ENCODE measurements at places on chromosomes 11 and 22.

DNA sequence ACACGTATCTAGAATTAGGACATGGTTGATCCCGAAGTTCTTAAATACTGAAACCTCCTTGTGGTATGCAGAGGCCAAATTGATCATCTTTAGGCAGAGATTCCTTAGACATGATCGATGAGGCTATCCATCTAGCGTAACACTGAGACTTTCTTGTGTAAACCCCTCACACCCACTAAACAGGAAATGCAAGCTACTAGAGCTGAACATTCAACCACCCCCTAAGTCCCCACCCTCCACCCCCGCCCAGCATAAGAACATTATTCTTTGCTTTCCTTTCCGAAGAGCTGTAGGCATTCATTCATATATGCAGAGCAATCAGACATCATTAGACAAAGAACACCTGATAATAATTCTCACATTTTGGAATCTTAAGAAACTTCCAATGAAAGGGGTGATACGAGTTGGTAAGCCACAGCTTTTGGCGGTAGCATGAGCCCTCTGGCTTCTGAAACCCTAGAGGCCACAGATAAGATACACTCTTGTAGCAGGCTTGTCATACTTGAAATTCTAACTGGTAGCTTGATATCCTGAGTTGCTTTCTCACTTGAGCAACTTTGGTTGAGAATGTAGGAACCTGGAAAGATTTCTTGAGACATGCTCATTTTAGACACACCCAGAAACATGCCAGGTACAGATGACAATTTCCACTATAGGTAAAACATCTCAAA is 42.2 kb downstream of the FLI1 start:
- DNase-seq, result peak; percentile 41

GRCh38 chr11:83725728-83726127 is 439.6 kb upstream of the CCDC90B start:
- DNase-seq, result no peak

GRCh38 chr11:8658321-8659057 is 24.0 kb downstream of the TRIM66 start:
- DNase-seq, result no peak

DNA sequence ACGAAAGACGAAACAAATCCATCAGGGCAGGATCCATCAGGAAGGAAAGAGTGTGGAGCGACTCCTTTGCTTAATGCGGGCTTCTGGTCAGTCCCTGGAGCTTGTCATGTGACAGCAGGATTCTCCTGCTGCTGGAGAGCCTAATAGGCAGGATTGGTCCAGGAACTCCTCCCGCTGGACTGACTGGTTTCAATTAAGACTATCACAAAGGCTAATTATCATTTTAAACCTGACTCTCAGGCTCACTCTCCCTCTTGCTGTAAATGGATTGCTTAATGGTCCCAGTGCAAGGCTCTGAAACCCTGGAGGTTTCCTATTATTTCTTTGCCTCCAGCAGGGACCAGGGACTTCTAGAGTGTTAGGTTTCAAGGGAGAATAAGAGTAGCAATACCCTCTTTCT is 493.8 kb downstream of the NTM start:
- no peak for DNase-seq

DNA sequence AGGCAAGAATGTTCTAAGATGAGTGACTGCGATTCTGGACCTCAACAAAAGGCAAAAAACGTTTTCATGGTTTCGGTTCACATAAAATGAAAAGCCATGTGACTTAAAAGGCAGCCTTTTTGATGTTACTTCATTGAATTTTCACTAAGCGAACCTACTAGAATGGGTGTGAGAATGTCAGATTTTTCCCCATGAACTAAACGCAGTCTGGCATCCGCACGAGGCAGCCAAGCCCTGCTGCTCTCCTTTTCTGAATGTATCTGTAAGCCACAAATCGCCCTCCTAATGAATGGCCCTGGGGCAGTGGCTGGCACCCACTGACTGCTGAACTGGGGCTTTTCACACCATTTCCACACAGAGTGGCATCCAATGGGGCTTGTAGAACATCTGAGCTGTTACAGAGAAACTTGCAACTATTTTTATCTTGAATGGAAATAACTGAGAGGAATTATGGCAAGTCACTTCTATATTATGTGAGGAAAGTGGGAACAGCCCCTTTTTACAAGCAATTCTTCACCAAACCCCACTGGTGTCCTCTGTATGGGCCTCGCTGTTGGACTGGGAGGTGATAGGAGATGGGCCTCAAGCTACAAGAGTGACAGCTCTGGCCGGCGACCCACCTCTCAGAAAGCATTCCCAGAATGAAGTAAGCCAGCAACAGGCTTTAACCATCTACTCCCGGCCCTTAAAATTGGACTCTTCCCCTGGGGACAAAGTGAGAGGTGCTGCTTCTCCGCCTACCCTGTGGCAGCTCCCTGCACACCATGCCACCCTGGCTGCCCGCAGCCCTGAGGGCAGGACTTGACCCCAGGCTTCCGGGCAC is 29.4 kb downstream of the PPP2R1B start:
- DNase-seq, result no peak

DNA sequence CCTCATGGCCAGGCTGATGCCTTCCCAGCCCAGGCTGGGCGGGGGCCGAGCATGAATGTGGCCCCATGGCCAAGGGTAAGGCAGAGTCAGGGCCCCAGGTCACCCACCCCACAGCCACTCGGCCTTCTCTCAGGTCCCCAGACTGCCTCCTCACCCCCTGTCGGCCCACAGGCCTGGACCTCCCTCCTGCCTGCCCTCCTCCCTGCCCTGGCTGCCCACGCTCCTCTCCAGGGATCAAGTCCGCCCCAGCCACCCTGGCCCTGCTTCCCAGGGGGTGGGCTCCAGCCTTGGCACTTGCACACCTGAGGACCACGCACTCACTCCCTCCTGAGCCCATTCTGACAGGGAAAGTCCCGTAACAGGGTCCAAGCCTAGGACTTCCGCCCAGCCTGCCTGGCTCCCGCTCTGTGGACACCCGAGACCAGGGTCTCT is 37.8 kb upstream of the TH start:
- DNase-seq, result no peak

DNA sequence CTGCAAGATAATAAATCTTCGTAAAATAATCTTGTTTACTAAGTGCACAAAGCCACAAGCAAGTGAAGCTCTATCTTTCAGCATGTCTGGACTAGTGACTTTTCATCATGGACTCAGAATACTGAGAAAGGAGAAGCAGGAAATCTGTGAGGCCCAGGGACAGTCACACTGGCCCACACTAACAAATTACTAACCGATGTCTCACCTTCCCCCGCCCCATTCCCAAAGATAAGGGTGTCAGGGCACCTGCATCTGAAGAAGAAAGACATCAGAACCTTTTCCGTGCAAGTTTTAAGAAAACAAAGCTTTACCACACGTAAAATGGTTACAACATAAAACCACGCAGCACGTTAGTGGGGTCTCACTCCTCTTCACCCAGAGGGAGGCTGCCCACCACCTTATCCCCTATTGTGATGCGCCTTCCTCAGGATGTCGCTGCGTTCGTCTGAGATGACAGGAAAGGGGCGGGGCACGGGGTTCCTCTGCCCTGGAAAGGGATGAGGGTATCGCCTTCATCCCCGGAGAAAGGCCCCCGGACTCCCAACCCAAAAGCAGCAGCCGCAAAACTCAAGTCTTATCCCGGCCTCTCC is 616 bp downstream of the BTBD10 start:
- DNase-seq, result peak; percentile 76

DNA sequence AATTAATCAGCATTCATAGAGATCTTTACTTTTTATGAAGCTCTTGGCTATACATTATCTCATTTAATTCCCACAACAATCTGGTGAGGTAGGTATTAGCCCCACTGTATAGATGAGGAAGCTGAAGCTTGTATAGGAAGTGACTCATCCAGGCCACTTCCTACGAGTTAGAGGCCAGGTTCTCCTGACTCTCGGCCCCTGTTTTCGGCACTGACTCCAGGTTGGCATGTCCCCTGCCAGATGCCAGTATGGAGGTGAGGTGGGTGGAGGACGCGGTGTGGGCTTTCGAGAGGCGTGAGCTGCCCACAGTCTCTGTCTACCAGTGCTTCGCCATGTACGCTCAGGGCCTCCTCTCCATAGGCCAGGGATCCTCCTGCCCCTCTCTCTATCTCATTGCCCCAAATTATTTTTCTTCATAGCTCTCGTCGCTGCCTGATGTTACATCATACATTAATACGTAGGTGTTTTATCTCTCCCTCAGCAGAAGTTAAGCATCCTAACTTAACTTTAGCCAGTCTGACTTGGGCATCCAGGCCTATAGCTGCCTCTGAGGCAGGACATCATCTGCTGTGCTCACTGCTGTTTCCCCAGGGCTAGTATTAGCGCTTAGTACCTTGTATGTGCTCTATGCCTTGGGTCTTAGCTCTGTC is 9.0 kb downstream of the DGAT2 start:
- DNase-seq, result no peak

DNA sequence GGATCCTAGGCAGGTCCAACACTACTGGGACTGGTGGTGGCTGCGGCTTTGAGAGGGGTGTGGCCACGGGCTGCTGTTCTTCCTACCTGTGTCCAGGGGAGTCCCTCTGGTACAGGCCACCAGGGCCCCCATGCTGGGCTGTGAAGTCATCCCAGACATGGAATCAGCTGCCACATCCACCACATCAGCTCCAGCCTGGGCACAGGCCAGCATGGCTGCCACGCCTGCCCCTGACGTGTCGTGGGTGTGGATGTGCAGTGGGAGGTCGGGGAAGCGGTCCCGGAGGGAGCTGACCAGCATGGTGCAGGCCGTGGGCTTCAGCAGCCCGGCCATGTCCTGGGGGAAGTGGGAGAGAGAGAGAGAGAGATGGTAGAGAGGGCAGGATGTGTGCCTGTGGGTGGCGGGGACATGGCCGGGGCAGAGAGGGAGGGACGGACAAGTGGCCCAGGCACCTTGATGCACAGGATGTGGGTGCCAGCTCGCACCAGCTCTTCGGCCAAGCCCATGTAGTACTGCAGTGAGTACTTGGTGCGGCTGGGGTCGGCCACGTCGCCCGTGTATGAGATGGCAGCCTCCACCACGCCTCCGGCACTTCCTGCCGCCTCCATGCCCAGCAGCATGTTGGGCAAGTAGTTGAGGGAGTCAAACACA is 6.2 kb upstream of the LRFN4 start:
- no peak for DNase-seq

DNA sequence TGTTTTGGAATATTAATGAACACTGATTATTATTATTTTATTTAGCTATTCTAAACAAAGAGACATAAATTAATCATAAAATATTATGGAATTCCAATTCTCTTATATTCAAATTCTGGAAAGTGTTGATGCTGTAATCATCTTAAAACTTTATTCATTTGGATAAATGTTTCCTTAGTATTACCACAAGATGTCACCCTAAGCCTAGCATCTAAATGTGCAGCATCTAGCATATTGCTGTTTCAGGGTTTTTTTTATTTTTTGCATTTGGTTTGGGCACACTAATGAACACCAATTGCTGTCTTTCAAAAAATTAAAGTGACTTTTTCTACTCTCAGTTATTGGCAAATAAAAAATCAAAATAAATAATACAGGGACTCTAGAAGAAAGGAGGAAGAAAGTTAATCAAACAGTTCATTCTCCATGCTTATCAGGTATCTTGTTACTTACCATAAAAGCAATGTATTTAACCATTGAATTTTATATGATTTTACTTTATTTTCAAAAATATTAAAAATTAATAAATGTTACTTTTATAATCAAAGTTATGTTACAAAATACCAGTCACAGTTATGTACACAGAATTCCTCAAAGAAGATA is 31.8 kb downstream of the DLG2 start:
- no peak for DNase-seq

- DNase-seq, result no peak
These were observed 24.7 kb downstream of the PARVA start for GRCh38 chr11:12402025-12402424.

- DNase-seq, result no peak
These were observed 147.3 kb downstream of the FEZ1 start for GRCh38 chr11:125348674-125349309.

GRCh38 chr11:130528298-130529261 is 80.1 kb downstream of the ADAMTS15 start:
- DNase-seq, result no peak

DNA sequence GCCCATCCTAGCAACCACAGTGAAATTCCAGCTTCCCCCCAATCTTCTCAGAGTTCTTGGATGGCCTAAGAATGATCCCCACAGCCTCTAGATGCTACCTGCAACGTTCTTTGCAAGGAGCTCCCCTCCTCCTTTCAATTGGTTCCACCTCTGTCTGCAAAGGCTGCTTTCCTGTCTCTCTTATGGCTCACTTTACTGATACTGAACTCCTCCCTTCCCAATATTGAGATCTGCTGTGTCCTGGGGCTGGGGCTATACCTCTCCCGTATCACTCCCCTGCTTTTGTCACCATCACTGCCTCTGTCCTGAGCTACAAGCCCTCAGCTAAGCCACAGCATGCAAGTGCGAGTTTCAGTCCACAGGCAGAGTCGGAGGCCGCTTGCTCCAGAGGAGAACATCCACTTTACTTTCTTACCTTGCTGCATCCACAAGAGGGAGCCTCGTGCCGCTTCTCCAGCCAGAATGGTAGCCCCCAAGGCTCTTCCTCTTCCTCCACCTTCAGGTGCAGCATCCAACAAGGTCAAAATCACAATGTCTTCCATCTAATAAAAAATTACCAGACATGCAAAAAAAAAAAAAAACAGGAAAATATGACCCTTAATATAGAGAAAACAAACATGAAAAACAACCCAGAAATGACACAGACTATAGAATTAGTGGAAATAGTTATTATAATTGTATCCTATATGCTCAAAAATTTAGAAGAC is 48.6 kb upstream of the TMEM45B start:
- peak; percentile 49 for DNase-seq

DNA sequence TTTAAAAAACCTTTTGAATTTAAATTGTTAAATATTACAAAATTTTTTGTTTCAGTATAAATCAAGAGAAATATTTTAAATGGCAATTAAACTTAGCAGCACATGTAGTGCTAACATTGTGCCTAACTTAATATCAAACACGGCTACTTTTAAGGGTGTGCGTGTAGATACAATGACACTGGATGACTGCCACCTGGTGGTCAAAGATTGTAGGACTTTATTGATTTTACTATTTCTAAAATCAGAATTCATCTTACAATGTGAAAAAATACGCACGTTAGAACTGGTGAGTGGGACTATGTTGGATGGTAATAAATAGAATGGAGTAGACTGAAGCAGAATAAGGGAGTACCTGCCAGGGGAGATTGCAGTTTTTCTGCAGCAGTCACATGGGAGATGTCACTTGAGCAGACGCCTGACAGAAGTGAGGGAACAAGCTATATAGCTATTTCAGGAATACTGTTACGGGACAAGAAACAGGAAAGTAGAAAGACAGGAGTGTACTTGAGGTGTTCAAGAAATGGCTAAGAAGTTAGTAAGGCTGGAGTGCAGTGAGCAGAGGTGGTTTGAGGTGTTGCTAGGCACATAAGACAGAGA is 52.9 kb downstream of the UVRAG start:
- peak; percentile 68 for DNase-seq

DNA sequence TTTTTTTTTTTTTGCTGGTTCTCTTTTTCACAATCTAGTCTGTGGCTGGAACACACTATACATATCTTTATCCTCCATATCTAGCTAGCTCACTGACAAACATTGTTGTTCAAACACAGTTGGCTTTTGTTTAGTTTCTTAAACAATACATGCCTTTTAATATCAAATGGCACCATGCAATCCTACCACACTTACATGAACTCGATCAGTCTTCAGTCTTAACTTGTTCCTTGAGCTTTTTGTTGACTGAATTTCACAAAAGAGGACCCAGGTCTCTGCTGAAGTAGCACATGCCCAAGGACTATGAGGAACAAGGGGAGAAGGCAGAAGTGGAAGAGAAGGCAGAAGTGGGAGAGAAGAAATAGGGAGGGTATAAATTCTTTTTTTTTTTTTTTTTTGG is 25.5 kb downstream of the TMEM123 start:
- no peak for DNase-seq
